NCI-H1105 treated with DMSO at 0.1 percent for 48 hours (cell line): ENCODE measurements at places on chromosomes 3 and 15.

- no peak for DNase-seq
Observed at GRCh38 chr3:128849911-128850455, 29.4 kb upstream of the ACAD9 start.

- peak; percentile 43 for DNase-seq
Observed at GRCh38 chr3:104460477-104461406, 906.0 kb upstream of the ALCAM start.

GRCh38 chr3:184349563-184350470 is 11.6 kb downstream of the CLCN2 start:
- no peak for DNase-seq

DNA sequence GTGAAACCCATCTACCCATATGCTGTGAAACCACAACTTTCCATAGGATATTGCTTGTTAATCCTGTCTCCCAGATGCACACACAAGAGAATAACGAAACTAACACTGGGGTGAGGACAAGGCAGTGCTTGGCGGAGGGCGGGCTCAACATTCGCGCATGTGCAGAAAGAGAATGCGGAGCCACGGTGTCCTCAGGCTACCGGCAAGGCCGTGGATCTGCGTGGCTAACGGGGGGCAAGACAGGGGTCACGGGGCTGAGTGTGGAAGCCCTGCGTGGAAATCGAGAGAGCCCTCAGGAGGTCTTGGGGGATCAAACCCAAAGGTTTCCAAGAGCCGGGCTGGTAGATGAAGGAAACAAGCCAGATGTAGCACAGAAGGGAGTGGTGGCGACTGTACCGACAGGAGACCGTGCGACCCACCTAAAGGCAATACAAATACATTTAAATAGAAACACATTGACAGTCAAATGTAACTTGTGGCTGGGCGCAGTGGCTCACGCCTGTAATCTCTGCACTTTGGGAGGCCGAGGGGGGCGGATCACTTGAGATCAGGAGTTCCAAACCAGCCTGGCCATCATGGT is 48.5 kb upstream of the TRA2B start:
- no peak for DNase-seq

- no peak for DNase-seq
Observed at GRCh38 chr15:52289629-52290081, 5.9 kb downstream of the MYO5C start.

DNA sequence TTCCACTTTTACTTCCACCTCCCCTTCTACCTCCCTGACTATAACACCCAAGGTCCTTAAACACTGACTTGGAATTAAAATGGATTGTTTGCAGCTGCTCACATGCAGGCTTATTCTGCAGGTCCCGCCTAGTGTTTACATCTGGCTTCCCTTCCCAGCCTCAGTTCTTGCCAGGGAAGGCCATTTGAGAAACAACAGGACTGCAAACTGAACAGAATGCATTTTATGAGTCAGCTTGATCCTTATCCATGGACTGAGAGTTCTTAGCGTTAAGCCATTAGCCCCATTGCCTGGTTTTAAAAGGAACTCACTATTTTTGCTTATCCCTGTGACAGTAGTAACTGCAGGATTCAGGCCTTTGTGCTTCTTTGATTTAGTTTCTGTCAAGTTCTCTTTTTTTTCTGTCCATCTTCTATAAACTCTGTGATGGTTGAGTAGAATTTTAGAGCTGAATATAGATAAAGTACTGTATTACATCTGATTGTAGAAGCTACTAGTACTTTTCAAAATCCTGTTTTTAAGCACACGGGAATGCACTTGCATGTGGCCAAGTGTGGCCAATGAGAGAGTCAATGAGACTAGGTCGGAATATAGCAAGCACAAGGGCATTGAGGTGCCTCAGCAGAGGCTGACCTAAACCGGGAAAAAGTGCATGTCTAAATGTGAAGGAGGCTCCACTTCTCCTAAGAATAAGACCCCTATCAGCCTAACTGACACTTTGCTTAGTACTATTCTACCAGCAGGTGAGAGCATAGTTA is 106.4 kb downstream of the TUSC7 start:
- DNase-seq, result peak; percentile 3

- no peak for DNase-seq
Observed at GRCh38 chr3:148789146-148789545, 38.5 kb upstream of the CPB1 start.

DNA sequence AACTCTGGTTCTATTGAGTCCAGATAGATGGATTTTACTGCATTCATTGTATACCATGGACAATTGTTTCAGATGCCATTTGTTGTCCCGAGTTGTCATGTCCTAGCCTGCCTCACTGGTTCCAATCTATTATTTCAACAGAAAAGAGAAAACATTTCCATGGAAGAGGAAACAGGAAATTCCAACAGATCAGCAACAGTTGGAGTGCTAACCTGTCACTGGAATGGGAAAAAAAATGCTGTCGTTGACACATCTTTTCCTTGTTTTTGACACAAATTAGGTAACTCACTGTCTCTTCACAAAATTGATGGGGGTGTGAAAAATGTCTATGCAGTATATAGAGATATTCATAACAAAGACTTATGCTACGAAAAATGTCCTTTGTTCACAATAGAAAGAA is 432.0 kb upstream of the TBL1XR1 start:
- no peak for DNase-seq
